Activated CD8-positive, alpha-beta memory T cell treated with anti-CD3 and anti-CD28 coated beads for 1 hour (primary cell): ENCODE measurements at places on chromosomes 16 and 17.

- DNase-seq = no peak
These were observed 46.3 kb downstream of the TANGO6 start for GRCh38 chr16:68889508-68890150.

DNA sequence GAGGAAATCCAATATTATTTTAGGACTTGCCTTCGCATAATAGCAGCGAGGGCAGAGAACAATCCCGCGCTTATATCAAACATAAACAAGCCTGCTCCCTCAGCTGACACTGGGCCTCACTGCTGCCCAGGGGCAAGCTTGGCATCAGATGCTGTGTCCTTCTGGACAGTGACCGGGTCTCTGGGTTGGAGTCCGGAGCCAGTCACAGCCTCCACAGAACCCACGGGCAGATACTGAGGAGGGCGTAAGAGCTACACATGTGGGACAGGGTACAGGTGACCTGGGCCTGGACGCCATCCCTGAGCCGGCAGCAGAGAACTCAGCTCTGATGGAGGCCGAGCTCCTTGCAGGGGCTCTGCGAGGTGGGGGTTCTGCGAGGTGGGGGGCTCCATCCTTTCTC lies 14.7 kb upstream of the ZNF469 start:
- DNase-seq = no peak

- no peak for DNase-seq
These were observed 59.1 kb downstream of the PRMT7 start for GRCh38 chr16:68369697-68370580.

- no peak for DNase-seq
These were observed 4.8 kb downstream of the LIMD2 start for GRCh38 chr17:63694950-63695773.
